ENCODE measurements at places on chromosomes 3 and 15. TPM values are rescaled to one million over a fixed set of nuclear protein-coding genes. Genes with fewer than 3 reads are reported as not detected.

The C2CD4A gene
- total RNA-seq = not detected

The CSTA gene
- total RNA-seq = 0.78 TPM

The GOLGA8N gene
- total RNA-seq = 0.49 TPM

The MBD4 gene
- total RNA-seq = 37.5 TPM

The PLA2G4E gene
- total RNA-seq = not detected

The ICE2 gene
- 32.2 TPM for total RNA-seq

The LMAN1L gene
- total RNA-seq = not detected

The IQCB1 gene
- 18.8 TPM for total RNA-seq

The CLDN16 gene
- not detected for total RNA-seq

The ADAMTS17 gene
- 1.6 TPM for total RNA-seq

DNA sequence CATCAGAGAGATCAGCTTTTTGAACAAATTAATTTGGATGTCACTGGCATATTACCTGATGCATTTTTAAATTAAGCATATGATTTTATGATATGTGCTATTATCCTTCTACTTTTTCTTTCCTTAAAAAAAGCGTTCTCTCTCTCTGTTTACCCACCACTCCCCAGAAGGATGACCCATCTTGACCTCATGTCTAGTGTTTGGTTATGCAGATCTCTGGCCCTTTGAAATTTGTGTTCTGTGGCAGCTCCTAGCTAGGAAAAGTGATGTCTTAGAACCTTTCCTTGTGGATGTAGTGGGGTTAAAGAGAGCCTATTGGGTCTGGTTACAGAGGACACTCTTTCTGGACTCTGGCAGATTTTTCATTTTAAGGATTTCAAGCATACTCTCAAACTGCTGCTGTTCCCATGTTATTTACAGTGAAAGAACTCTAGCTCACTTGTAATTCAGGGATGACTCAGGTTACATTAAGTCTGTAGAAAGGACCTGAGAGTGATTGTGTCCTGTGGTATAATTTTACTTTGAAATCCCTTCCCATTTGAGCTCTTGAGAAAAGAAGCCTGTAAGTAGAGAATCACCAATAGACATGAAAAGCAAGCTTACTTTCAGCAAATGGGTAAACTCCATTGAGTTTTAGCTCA lies 23.8 kb downstream of the ARHGEF26 start:
- no peak for DNase-seq

- no peak for DNase-seq
Measured at GRCh38 chr3:51982352-51982837, 940 bp upstream of the ACY1 start.

GRCh38 chr3:73546961-73547360 lies 77.8 kb downstream of the PDZRN3 start:
- peak; percentile 60 for DNase-seq

DNA sequence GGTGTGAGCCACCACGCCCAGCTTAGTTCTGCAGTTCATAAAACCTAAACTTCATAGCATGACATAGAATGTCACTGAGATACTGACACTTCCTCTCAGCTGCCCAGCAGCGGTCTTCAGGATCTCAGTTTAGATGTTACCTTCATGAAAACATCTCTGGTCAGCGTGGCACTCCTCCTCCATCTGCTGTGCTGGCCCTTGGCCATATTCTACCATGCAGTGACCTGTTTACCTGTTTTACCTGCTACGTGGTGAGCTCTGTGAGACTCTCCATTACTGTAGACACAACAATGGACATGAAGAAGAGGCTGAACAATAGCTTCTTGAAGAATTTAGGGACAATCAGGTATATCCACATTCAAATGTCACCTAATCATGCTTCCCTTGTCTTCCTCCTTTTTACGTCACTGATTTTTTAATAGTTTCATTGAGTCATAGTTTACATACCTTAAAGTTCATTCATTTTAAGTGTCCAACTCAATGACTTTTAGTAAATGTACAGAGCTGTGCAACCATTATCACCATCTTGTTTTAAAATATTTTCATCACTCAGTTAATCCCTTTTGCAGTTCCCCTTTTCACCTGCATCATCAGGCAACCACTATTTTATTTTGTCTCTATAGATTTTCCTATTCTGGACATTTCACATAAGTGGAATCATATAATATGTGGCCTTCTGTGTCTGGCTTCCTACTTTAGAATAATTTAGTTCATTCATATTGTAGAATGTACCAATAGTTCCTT lies 32.2 kb upstream of the PTPN23 start:
- DNase-seq = no peak

GRCh38 chr3:4071481-4072184 lies 231.5 kb upstream of the SETMAR start:
- no peak for DNase-seq

GRCh38 chr3:166274351-166275023 lies 437.3 kb upstream of the BCHE start:
- no peak for DNase-seq

- peak; percentile 90 for DNase-seq
Measured at GRCh38 chr15:69593981-69594966, 141.7 kb downstream of the RPLP1 start.

DNA sequence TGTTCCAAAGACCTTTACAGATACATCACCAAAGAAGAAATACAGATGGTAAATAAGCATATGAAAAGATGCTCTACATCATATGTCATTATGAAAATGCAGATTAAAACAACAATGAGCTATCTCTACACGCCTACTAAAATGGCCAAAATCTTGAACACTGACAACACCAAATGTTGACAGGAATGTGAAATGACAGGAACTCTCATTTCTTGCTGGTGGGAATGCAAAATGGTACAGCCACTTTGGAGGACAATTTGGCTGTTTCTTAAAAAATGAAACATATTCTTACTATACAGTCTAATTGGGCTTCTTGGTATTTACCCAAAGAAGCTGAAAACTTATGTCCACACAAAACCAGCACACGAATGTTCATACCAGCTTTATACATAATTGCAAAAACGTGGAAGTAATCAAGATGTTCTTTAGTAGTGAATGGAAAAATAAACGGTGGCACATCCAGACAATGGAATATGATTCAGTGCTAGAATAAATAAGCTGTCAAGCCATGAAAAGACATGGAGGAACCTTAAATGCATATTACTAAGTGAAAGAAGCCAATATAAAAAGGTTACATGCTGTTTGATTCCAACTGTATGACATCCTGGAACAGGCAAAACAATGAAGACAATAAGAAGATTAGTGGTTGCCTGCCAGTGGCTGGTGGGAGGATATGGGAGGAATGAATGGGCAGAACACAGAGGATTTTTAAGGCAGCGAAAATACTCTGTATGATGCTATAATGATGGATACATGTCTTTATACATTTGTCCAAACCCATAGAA lies 81.3 kb upstream of the NEDD4 start:
- DNase-seq = no peak

DNA sequence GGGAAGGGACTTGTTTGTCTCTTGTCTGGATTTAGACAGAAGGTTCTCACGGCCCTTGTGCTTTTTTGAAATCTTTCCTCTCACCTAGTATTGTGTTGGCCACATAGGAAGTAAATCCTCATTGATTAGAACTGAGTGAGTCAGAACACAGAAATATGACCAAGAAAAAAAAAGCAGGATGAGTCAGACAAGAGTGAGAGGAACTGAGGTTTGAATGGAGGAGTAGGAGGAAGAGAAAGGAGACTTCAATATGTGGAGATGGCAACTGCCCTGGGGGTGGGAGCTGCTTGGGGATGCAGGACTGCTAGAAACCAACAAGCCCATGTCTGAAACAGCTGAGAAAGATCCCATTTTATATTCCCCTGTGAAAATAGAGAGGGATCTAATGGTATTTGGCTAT lies 194.1 kb upstream of the ZBTB20 start:
- DNase-seq = peak; percentile 89

DNA sequence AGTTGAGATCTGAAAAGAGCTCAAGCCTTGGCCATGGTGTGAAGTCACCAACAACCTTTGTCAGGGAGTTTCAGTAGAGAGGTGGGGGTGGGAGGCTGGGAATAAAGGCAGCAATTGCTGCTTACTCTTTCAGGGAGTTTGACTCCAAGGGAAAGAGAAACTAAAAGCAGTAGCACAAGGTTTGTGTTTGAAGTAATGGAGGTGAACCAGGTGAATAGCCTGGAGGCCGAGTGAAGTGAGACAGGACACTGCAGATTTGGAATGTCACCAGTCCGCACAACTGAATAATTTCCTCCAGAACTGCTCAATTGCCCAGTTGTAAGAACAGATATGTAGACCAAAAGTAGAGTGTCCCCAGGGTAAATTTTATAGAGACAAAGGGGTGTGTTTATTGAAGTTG lies 44.1 kb downstream of the CD86 start:
- no peak for DNase-seq

- no peak for DNase-seq
Measured at GRCh38 chr3:134487406-134487805, 1.5 kb downstream of the CEP63 start.
